Stimulated activated memory B cell treated with anti-CD40 and anti-IgM and Interleukin-4, amounts not matched to agents 10 μg/mL and 1 μg/mL and 100 μg/mL, for 72 hours (primary cell): ENCODE measurements at places on chromosomes 2 and 18.

DNA sequence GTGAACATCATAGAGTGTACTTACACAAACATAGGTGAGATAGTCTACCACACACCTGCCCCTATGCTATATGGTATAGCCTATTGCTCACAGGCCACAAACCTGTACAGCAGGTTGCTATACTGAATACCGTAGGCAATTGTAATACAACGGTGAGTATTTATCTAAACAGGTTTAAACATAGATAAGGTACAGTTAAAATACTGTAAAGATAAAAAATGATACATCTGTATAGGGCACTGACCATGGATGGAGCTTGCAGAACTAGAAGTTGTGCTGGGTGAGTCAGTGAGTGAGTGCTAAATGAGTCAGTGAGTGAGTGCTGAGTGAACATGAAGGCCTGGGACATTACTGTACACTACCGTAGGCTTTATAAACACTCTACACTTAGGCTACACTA is 267.0 kb upstream of the HS6ST1 start:
- ATAC-seq: no peak
- no peak overlapping the region for H3K27ac ChIP-seq
- peaks cover 4% of the 10 kb centered on the region for H3K36me3 ChIP-seq
- no peak overlapping the region for H3K4me3 ChIP-seq
- peaks cover 9% of the 10 kb centered on the region for H3K27me3 ChIP-seq

DNA sequence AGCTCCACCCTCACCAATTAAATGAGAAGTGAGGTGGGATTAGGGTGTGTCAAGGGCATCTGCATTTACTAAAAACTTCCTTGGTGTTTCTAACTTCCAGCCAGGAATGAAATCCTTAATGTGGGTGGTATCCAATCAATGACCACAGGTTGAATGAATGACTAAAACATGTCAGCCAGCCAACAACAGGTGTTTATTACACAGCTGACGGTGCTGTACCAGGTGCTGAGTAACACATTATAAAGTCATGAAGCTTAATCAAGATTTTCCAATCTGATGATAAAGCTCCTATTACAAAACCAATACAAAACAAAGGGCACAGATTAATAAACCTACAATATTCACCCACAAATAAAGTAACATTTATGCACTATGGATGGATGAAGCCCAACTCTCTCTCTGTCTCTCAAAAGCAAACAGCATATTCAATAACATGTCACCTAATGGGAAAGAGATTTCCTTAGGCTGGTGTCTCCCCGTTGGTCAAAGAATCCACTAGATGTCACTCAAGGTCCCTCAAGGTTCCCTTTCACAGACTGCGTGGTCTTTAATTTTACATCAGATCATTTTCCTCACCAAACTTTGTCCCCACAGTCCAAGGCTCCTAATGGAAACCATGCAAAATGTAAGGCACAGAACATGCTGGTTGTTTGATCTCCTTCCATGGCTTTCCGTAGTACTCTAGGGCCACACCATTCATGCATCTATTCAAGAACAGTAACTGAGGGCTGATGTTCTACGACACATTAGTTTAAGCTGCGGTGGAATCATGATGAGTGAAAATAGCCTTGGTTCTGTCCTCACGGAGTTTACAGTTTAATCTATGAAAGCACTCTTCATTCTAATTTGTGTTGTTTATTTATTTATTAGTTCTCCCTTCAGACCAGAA is 6.4 kb upstream of the PTPN4 start:
- no peaks in the 10 kb centered on the region for H3K36me3 ChIP-seq
- no peak overlapping the region for H3K27ac ChIP-seq
- no peaks in the 10 kb centered on the region for H3K27me3 ChIP-seq
- peak; percentile 62 for ATAC-seq

GRCh38 chr2:176826356-176826755 is 386.2 kb upstream of the HNRNPA3 start:
- no peak overlapping the region for H3K27ac ChIP-seq
- H3K36me3 ChIP-seq: no peaks in the 10 kb centered on the region
- H3K4me3 ChIP-seq: no peak overlapping the region
- peaks cover 15% of the 10 kb centered on the region for H3K27me3 ChIP-seq
- ATAC-seq: no peak
- H3K4me1 ChIP-seq: no peaks in the 10 kb centered on the region

- ATAC-seq: no peak
- no peaks in the 10 kb centered on the region for H3K36me3 ChIP-seq
- no peaks in the 10 kb centered on the region for H3K4me1 ChIP-seq
- H3K27ac ChIP-seq: no peak overlapping the region
- no peak overlapping the region for H3K4me3 ChIP-seq
Observed at GRCh38 chr18:67682516-67682915, 166.0 kb upstream of the DSEL start.

DNA sequence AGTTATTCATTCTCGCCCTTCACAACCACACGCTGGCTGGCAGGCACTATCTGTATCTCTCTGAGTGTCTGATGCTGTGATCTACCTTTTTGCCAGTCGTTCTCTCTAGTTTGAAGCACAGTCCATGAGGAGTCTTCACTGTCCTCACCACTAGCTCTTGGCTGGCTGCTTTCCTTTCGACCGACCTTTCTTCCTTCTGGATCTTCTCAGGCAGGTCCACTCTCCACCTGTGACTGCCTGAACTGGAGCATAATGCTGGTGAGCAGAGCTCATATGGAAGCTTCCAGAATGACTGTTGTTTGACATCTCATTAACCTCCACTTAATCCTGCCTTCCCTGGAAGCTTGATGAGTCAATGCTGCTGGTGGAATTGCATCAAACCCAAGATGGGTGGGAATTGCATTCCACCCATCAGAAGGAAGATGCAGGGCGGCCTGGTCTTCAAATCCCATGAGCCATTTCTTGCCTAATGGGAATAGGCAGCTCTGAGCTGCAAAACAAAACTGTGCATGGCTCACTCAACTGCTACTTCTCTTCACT is 283.5 kb upstream of the HDAC4 start:
- H3K4me3 ChIP-seq: no peak overlapping the region
- H3K36me3 ChIP-seq: no peaks in the 10 kb centered on the region
- no peak for ATAC-seq
- H3K27me3 ChIP-seq: peaks cover 69% of the 10 kb centered on the region
- H3K27ac ChIP-seq: no peak overlapping the region
- no peaks in the 10 kb centered on the region for H3K4me1 ChIP-seq
